T-helper 17 cell (primary cell): ENCODE measurements at places on chromosomes 13 and 19. TPM values are rescaled to one million over a fixed set of nuclear protein-coding genes. Genes with fewer than 3 reads are reported as not detected.

DNA sequence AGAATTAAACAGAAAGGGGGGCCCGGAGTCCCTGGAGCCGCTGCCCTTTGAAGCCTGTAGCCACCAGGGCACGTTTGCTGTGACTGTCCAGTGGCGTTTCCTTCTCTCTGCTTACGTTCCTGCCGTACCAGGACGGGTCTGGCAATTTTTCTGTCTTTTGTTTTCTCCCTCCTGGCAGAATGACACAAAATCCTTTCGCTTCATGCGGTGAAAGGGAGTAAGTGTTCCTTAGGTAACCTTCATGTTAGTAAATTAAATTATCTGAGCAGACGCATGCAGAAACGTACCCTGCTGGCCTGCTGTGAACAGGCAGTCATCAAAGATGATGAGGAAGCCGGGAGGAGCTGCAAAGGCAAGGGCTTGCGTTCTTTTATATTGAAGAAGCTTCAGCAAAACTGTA, 299.3 kb upstream of the ARGLU1 start:
- DNase-seq = no peak

- DNase-seq = no peak
Observed at GRCh38 chr19:52945652-52946321, 16.9 kb downstream of the ZNF816 start.

DNA sequence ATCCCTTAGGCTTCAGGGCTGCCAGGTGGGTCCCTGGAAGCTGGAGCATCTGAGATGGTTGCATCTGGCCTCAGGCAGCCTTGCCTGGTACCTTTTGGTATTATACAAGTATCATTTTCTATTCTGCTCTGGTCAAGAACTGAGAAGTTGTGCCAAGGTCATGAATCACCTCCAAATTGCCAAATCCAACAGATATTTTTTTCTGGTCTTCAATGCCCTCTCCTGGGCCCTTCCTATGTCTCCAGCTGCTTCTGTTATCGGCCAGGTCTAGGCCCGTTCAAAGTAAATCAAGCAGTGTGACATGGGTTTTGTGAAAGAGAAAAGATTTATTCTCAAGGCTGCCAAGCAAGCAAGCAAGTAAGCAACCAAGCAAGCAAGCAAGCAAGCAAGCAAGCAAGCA, 271.1 kb upstream of the MAB21L1 start:
- no peak for DNase-seq

DNA sequence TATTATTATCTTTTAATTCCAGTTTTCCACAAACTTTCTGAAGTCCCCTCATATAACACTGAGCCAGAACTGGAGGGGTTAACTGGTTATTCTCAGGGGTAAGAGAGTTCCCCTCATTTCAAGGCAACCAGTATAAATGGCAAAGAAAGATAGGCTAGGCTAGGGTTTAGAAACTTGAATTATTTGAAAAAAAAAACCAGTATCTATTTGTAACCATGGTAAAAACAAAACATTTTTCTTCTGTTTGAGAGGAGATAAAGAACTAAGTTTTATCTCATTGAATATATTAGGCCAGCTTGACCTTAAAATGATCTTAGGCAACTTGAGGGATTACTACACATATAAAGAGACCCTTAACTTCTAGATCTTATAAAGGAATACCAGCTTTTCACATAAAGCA, 19.6 kb downstream of the SUPT20H start:
- DNase-seq = no peak

The CEP89 gene
- 9.8 TPM for total RNA-seq

The NPAS1 gene
- 0.76 TPM for total RNA-seq

The U2AF2 gene
- total RNA-seq = 248 TPM

DNA sequence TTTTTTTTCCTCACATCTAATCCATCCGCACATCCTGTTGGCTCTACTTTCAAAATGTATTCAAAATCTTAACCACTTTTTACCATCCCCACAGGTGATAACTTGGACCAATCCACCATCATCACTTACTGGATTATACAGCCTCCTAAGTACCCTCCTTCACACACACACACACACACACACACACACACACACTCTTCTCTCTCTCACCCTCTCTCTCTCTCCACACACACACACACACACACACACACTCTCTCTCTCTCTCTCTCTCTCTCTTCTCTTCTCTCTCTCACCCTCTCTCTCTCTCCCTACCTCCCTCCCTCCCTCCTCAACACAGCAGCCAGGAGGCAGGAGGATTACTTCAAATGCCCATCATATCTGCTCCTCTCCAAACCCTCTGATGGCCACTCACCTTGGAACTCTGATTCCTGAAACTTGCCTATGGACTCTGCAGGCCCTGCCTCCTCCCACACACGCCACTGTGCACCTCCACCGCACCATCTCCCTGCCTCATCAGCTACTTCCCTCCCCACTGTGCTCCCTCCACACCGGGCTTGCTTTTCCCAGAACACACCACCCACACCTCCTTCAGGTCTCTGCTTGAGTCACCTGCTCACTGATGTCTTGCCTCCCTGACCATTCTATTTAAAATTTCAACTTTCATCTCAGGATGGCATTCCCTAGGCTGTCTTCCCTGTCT, 39.7 kb downstream of the RCBTB2 start:
- no peak for DNase-seq
